PC-9 (cell line): ENCODE measurements at places on chromosomes 11 and 22.
A peak's percentile ranks its signal among the peaks of the same experiment; 100 is the strongest.

GRCh38 chr11:110479108-110480101 lies 49.7 kb downstream of the FDX1 start:
- DNase-seq, result peak; percentile 68

DNA sequence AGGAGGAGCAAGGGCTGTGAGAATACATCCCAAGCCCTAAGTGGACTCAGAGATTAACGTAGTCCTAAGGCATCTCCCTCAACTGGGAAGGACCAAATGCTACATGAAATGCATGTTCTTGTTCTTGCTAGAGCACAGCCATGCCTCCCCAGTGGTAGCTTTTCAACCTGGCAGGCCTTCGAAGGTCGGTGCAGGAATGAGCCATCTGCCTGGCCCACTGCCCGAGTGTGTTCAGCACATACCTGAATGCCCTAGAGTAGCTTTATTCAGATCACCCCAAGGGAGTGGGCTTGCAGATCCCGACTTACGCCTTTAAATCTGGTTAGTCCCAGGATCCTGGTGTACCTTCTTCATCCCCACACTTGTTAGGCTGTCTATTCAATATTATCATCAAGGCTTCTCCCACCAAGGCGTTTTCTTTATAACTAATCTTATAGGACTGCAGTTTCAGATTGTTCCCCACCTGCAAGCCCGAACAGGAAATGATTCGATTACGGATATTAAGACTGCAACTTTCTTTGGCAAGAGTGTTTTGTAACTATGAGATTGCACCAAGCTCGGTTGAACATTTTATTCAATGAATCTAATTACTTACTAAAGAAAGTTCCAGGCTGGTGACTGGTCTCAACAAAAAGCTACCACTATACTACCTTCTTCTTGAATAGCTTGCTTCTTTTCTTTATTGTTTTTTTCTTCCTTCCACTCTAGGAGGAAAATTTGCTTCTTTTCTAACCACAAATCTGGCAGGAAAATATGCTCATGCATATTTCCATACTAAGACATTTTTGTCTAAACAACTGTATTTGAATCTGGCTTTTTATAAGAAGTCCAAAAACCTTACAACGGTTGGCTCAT lies 115.6 kb downstream of the SGSM3 start:
- DNase-seq, result no peak

GRCh38 chr11:15769203-15769602 lies 587.1 kb downstream of the SOX6 start:
- DNase-seq, result peak; percentile 44

- DNase-seq, result no peak
Observed at GRCh38 chr11:1291295-1292017, 18.0 kb downstream of the TOLLIP start.

DNA sequence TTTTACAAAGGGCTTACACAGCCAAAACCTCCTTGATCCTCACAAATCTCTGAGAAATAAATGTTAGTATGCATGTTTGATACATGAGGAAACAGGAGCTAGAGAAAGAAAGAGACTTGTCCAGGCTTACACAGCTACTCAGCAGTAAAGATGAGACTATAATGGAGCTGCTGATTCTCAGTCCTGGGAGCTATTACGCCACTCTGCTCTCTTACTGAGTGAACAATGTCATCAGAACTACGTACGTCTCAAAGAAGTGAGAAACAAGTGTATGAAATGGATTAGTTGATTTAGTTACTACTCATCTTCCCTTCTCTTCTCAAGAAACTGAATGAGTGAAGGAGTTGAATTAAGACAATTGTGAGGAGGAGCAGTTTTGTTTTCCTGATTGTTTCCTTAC lies 12.3 kb downstream of the MS4A6E start:
- DNase-seq, result no peak

GRCh38 chr11:113942256-113942655 lies 32.7 kb upstream of the HTR3A start:
- no peak for DNase-seq

- DNase-seq, result no peak
Observed at GRCh38 chr11:11620921-11621572, 758 bp downstream of the GALNT18 start.

- DNase-seq, result no peak
Observed at GRCh38 chr22:45702981-45703380, 31.3 kb downstream of the ATXN10 start.

DNA sequence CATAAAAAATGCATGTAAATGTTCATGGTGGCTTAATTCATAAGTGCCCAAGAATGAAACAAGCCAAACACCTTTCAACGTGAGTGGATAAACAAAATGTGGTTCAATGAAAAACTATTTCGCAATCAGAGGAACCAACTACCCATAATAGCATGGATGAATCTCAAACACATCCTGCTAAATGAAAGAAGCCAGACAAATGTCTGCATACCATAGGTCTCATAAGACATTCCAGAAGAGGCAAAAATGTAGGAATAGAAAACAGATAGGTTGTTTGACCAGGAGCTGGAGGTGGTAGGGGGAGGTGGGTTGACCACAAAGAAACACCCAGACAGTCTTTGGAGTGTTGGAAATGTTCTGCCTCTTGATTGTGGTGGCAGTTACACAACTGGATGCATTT lies 13.2 kb upstream of the OSBPL5 start:
- DNase-seq, result no peak

- no peak for DNase-seq
Observed at GRCh38 chr11:73343076-73343873, 32.9 kb upstream of the RELT start.

DNA sequence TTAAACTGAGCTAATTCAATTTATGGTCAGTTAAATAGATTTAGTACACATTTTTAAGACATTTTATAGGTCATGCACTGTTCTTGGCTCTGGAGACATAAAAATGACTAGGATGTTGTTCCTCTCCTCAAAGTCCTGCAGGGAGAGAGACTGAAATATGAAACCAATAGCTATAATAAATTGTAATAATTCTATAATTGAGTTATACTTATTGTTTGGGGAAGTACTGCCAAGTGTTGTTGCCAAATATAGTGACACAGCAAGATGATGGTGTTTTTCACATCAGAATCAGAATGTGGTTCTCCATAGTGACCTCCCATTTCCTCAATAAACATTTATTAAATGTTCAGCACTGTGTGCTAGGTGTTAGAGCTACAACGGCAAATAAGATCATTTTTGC lies 470.6 kb downstream of the NTM start:
- no peak for DNase-seq

- DNase-seq, result no peak
Observed at GRCh38 chr11:37372667-37373066, 774.6 kb upstream of the RAG2 start.

DNA sequence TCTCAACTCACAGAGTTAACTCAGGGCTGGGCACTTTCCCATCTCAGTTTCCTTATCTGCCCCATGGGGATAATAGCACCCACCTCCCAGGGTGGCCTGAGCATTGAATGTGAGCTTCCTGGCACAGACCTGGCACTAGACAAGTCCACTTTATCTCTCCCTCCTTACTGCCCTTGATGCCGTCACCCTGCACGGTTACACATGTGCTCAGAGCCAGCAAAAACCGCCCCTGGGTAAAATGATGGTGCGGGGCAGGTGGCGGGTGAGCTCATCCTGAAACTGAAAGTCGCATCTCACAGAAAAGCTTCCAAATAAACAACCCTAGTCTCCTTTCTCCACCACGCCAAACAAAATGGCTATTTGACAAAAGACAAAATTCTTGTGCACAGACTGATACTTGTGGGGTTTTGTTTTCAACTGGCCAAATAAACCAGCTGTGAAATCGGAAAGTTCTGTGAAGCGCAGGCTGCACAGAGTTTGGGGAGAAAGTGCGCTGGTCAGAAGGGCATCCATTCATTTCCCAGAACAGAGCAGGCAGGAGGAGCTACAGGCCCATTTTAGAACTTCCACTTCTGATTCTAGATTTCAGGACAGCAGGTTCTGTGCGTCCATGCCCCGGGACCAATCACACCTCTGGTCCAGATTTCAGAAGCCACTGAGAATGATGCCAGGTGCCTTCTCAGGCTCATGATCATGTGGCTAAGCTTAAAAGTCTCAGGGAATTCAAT lies 138.1 kb downstream of the SHANK2 start:
- no peak for DNase-seq

DNA sequence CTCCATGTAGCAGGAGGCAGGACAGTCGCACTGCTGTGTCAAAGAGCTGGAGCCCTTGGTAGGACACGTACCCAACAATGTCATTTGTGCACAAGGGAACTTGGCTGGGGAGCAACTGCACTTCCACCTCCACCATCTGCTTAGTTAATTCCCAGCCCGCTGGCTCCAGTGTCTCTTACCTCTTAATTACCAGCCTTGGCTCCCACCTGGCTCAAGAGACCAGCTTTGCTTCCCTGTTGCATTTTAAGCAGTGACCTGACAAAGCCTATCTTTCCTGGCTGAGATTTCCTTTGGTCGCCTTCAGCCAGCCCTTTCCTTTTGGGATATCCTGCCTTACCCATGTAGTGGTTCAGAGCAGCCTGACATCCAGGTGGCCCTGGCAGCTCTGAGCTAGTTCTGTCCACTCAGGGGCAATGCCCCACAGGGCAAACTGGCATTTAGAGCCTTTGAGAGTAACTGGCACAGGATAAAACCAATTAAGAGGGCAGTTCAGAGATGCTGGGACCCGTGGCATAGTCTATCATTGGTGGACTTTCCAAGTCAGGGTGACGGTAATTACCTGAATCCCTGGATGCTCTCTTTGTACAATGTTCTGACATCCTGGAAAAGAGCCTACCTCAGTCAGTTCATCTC lies 212.6 kb upstream of the SORL1-AS1 start:
- DNase-seq, result no peak

DNA sequence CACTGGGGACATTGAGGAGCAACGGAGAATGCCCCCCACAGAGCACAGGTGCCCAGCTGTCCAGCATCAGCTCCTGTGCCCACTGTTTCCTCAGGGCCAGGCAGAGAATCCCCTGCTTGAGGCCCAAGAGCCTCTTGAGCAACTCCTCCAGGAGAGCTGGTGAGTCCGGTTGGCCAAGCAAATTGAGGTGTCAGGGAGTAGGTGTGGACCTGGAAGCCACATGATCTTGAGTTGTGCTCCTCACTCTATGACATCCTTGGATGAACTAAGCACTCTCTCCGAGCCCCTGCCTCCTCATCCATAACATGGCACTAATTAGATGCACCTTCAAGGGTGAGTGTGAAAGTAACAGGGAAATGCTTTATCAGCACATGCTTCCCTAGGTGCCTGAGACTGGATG lies 121.3 kb downstream of the DBX1 start:
- no peak for DNase-seq

GRCh38 chr11:124198897-124199296 lies 15.8 kb downstream of the OR10D3 start:
- DNase-seq, result no peak

GRCh38 chr11:108743851-108744250 lies 79.0 kb downstream of the DDX10 start:
- no peak for DNase-seq

- no peak for DNase-seq
Observed at GRCh38 chr11:37390576-37391083, 792.6 kb upstream of the RAG2 start.

- no peak for DNase-seq
Observed at GRCh38 chr11:102489186-102490145, 36.9 kb upstream of the TMEM123 start.

- no peak for DNase-seq
Observed at GRCh38 chr11:76197941-76198640, 8.2 kb downstream of the WNT11 start.

- no peak for DNase-seq
Observed at GRCh38 chr11:88454881-88455280, 117.3 kb upstream of the CTSC start.

DNA sequence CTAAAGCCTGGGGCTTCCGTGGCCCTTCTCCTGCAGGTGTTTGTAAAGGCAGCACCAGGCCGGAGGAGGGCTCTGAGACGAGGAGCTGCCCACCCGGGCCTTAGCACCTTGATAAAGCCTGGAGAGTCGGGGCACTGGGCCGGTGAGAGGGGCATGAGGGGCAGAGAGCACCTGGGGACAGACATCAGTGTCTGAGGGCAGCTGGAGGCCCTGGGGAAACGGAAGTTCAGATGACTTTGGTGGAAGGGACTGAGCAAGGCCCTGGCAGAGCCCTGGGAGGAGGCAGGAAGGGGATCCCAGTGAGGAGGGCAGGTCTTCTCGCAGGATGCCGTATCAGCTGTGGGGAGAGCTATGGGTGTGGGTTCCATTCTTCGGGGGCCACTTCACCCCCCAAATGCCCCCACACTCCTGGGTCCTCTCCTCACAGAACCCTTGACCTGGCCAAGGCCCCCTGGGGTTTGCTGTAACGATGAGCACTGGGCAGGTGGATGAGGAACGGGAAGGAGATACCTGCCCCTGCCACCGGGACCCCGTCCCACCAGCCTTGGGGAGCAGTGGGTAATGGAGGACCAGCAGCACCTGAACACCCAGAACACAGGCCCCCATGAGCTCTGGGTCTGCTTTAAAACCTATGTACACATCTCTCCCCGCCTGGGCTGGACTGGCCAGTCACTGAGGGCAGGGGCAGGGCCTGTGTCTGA lies 7.4 kb downstream of the C1QTNF6 start:
- DNase-seq, result no peak

DNA sequence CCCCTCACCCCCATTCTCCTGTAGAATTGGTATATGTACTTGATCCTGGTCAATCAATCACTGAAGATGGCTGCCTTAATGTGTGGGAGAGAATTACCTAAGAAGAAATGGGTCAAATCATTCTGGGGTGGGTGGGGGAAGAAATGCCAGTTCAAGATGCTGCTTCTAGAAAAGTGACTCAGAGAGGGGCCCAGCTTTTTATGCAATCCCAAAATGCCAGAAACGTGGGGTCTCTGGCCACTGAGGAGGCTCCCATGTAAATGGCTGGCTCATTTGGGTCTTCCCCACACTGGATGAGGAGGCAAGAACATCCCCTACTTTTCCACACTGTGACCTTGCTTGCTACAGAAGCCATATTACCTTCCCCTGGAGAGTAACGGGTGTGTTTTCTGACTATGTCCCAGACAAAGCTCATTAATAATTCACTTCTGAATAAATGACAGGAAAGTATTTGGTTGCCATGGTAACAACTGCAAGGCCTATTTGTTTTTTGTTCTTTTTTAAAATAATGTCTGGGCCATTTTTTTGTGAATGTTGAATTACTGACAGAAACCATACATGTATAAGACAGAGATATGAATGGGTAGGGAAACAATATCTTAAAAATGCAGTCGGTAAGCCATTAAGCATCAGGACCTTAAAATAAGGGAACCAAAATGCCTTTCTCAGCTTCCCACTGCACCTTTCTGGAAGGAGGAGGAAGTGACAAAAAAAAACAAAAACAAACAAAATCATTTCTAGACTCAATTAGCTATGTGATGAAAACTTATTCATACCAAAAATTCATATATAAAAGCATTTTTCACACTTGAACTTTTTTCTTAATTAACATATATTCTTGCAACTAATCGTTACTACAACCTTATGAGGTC lies 32.0 kb downstream of the SLC1A2 start:
- DNase-seq, result no peak

DNA sequence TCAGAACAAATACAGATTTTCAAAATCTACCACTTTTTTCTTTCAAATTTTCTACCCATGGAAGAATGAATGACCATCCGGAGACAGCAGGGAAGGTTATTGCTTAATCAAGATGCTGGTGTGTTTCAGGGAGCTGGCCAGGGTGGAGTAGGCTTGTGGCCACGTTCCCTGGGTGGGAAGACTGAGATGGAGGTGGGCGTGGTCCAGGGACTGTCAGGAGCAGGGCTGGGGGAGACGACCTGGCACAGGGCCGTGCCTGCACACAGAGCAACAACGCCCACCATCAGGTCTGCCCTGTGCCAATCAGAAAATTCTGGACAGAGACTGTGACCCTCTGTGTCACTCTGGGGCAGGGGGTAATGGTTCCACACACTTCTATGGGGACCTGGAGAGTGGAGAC lies 7.1 kb upstream of the APOBEC3H start:
- peak; percentile 54 for DNase-seq

GRCh38 chr11:70111269-70112016 lies 33.3 kb downstream of the ANO1 start:
- DNase-seq, result peak; percentile 73
